ENCODE measurements at places on chromosomes 2 and 18. TPM values are rescaled to one million over a fixed set of nuclear protein-coding genes. Genes with fewer than 3 reads are reported as not detected.

Gene POTEF
- total RNA-seq: not detected

- DNase-seq: no peak
Observed at GRCh38 chr2:238425979-238426567, 654 bp upstream of the ASB1 start.

DNA sequence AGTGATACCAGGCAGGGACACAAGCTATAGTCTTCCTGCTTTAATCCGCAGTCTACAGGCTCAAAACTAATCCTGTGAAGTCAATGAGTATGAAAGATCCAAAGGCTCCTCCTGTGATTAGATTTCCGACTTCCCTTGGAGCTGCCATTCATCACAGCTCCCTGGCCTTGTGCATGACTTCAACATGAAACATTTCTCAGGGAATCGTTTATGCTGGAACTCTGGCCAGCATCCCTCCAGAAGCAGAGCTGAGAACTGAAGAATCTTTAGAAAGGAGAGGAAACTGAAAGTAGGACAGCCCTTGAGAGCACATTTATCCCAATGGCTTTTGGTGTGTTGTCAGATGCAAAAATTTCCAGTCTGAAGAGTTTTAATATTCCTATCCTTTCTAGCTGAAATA, 84.3 kb upstream of the SESTD1 start:
- DNase-seq: no peak

Gene MFSD6
- 14.4 TPM for total RNA-seq

DNA sequence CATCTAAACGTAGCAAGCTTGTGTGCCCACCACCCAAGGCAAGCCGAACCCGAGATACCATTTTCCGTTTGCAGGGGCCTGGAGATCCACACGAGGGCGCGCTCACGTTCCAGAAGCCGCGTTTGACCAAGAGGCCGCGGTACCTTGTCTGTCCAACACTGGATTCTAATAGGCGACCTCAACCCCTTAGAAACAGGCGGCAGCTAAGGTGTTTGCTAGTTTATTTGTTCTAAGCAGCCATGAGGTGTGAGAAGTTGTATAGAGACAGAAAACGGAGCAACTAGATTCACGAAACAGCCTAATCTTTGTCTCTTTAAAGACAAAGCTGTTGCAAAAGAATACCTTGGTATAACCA, 4.2 kb downstream of the HOXD11 start:
- DNase-seq: no peak

GRCh38 chr18:39318462-39318861, 1752.9 kb upstream of the CELF4 start:
- DNase-seq: no peak

Gene CNDP1
- total RNA-seq: not detected

All from cardiac septum (tissue), 1 donor.